Stimulated activated CD8-positive, alpha-beta memory T cell treated with anti-CD3 and anti-CD28 coated beads, Interleukin-15, amount 100 ng/mL, for 1 hour (primary cell): ENCODE measurements at places on chromosomes 12 and 14.

DNA sequence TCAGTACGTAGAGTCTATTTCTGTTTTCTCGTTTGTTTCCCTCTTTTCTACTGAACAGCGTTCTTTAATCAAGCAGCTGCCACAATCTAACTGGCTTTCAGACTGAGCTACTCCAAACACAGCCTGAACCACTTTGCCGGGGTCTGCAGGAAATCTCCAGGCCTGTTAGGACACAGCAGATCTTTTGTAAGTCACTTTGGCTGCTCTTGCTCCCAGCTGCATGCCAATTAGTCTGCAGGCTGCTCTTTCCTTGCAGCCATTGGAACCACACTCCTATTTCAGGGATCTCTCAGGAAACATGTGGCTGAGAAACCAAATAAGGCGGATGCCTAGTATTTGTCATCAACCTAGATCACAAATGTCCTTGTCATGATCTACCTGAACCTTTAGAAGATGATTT lies 73.6 kb downstream of the TMTC1 start:
- no peak for DNase-seq

DNA sequence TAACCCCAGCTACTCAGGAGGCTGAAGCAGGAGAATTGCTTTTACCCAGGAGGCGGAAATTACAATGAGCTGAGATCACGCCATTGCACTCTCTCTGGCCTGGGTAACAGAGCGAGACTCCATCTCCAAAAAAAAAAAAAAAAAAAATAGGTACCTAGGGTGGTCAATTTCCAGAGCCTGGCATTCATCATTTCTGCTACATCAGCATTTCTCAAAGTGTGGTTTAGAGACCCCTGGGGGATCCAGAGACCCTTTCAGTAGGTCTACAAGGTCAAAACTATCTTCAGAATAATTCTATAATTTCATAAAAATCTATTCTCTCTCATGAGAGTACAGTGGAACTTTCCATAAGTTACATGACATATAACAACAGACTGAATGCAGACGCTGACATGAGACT lies 19.9 kb downstream of the CERS5 start:
- DNase-seq: no peak

DNA sequence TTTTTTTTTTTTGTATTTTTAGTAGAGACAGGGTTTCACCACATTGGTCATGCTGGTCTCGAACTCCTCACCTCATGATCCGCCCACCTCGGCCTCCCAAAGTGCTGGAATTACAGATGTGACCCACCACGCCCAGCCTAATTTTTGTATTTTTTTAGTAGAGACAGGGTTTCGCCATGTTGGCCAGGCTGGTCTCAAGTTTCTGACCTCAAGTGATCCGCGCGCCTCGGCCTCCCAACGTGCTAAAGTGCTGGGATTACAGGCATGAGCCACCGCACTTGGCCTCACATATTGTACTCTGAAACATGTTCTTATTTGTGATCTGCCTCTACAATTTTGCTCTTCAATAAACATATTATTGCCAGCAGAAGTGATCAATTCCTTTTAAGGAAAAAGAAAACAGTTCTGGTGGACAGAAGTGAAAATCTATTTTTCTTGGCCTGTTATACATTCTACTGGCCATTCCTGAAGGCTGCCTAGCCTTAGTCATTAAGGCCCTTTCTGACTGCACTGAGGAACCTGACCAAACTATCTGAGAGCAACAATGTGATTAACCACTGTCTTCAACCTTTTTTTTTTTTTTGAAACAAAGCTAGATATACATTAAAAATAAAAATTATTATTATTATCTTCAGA lies 36.1 kb downstream of the SNX6 start:
- no peak for DNase-seq

- DNase-seq: no peak
Observed at GRCh38 chr14:38129705-38130104, 78.0 kb upstream of the SSTR1 start.

GRCh38 chr12:8687846-8688601 lies 9.8 kb upstream of the RIMKLB start:
- no peak for DNase-seq

DNA sequence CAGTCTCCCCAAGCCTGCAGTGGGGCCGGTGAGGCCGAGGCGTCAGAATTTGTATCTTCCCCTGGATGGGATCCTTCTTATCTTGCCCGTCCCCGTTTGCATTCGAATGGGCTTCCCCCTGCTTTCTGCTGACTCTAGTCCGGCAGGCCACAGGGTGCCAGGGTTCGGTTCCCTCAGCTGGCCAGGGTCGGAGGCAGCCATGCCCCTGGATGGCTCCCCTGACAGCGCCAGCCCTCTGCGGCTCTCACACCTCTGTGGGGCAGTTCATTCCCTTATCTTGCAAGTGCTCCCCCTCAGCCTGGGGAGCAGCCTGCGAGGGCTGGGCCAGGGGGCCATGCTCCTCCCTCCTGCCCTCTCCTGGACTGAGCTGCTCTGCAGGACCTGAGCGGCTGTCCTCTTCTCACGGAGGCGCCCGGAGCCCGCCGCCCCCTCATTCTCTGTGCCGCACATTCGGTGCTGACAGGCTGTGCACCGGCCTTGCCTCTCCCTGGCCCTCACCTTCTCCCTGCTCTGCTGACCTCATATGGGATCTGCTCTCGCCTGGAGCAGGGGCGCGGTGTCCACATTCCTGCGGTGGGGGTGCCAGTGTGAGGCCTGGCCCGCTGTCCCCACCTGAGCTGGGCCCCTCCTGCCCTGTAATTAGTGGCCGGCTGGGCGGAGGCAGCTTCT lies 32.8 kb downstream of the KIF26A start:
- no peak for DNase-seq

- no peak for DNase-seq
Observed at GRCh38 chr14:89264196-89264800, 152.7 kb downstream of the FOXN3 start.

DNA sequence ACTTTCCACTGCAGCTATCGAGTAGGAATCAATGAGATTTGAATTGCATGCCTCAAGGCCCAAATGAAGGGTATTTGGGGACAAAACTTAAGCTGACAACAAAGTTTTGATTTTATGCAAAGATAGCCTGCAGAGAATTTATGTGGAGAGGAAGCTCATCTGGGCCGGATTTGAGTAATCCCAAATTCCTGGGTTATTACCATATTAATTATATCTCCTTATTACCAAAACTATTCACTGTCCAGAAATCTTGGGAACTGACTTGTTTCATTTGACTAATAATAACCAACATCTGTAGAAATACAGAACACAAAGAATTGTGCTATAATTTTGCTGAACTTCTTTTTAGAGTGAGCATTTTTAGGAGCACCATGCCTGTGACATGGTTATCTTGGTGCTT lies 70.4 kb downstream of the KITLG start:
- DNase-seq: no peak
